Activated CD8-positive, alpha-beta T cell treated with anti-CD3 and anti-CD28 coated beads for 36 hours (primary cell): ENCODE measurements at places on chromosomes 2 and 18. TPM values are rescaled to one million over a fixed set of nuclear protein-coding genes. Genes with fewer than 3 reads are reported as not detected.

- DNase-seq = no peak
Measured at GRCh38 chr2:216949700-216950413, 90.0 kb upstream of the TNP1 start.

- no peak for DNase-seq
Measured at GRCh38 chr2:136086253-136087016, 31.5 kb downstream of the CXCR4 start.

DNA sequence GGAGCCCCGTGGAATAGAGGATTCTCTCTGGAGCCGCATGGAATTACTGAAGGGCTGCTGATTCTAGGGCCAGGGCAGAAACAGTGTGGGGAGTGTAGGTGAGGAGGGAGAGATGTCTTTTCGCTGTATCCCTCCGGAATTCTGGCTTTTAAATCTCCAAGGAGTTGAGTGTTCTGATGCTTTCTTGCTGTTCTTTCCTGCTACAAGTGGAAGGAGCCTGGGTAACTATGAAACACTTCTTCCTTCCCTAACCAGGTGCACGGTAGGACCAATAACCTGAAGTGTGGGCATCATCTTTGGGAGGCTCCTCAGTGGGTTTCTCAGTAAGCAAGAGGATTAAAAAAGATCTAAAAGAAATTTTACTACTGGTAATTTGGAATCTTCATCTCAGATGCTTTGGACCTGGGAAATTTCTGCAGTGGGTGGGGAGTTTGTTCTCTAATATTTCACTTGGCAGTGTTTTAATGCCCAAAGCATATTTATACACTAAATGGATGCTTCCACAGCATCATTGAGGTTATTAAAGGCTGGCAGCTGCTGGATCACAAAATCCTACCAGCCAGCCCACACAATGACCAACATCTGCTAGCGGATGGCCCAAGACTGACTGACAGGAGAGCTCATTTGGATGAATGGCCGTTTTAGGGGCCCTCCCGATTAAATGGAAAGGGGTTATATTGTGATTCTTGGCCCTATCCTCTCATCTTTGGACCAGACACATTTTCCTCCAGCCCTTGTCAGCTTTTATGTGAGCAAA lies 2.1 kb downstream of the EML6 start:
- no peak for DNase-seq

DNA sequence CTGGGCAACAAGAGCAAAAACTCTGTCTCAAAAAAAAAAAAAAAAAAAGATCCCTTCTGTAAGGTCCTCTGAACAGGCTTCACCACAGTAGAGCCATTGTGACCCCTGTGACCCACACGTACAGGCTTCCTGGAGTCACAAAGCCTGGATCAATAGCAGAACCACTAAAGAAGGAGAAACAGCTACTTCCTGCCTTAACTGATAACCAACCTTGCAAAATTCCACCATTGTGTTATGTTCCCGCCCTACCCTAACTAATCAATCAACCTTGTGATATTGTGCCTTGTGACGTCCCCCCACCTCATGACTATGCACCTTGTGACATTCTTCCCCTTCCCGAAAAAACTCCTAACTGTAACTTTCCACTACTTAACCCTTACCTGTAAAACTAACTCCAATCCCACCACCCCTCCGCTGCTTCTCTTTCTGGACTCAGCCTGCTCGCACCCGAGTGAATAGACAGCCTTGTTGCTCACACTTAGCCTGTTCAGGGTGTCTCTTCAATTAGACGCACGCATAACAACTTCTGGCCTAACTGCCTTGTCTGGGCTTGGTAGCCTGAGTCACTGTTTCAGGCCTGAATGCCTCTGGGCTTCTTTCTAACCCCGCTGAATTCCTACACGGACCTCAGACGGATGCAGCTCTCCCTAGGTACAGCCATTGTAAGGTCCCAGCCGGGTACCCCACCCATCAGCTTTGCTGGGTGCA lies 13.9 kb downstream of the SCYGR8 start:
- no peak for DNase-seq

DNA sequence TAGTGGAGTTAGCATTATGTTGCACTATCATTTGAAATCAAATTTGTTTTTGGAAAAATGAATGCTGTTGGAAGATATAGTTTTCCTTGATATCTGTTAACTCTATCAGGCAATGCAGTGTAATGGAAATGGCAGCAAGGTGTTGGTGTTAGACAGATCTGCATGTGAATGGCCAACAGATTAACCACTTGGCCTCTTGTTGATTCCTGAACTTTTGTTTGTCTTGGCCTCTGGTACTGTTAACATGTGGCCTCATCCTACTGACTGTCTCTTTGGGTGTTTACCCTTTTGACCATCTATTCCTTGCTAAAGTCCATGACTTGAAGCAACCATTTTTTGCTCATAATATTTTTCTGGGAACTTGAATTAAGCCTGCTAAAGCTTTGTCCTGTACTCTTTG lies 110.2 kb upstream of the CDH2 start:
- no peak for DNase-seq

DNA sequence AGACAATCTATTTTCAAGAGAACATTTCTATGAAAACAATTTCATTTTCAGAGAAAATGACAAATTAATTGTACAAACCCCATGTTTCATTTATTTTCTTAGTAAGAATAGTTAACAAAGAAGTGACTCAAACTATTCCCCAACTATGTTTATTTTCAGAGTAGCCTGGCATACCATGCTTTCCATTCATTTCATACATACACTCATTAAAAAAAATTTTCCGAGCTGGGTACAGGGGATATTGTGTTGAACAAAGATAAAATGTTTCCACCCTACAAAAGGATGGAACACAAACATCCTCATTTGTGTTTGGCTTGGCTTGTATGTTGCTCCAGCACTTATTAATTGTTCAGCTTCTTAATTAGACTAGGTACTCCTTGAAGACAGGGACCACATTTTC lies 331.4 kb downstream of the EXOC6B start:
- DNase-seq = no peak

SOCS6 gene
- total RNA-seq = 0.47 TPM

- DNase-seq = no peak
Measured at GRCh38 chr2:18110222-18110621, 231.8 kb downstream of the KCNS3 start.

DUSP2 gene
- 313 TPM for total RNA-seq

DNA sequence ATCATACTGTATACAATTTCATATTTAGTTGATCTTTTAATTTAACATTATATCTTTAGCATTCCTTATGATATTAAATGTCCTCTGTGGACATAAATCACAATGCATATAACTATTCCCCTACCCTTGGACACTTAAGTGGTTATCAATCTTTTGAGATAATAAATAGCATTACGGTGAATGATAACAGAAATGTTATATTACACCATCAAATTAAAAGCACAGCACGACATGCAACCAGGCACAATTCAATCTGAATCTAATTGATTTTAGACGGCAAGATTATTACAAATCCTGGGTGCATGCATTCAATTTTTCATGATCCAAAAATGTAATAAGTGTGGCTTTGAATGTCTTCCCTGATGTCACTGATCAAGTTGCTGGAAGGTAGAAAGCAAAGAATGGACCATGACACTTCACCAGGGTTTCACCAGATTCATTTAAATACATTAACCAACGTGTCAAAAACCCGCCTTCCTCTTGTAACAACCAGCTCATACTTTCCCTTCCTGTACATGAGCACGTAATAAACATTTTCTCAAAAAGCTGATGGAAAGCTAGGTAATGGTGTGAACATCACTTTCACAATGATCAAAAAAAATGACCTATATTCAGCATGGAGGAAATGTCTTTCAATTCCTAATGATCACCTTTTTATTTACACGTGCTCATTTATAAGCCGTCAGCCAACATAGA lies 513.7 kb upstream of the ID2 start:
- peak; percentile 22 for DNase-seq

TEKT4 gene
- not detected for total RNA-seq

CLEC4F gene
- not detected for total RNA-seq

MATN3 gene
- total RNA-seq = not detected

- DNase-seq = no peak
Measured at GRCh38 chr2:240574386-240575100, 6.3 kb downstream of the RNPEPL1 start.

RNF125 gene
- total RNA-seq = 19.1 TPM

- no peak for DNase-seq
Measured at GRCh38 chr2:238233625-238234024, 6.2 kb downstream of the HES6 start.

REG3G gene
- total RNA-seq = not detected

DNA sequence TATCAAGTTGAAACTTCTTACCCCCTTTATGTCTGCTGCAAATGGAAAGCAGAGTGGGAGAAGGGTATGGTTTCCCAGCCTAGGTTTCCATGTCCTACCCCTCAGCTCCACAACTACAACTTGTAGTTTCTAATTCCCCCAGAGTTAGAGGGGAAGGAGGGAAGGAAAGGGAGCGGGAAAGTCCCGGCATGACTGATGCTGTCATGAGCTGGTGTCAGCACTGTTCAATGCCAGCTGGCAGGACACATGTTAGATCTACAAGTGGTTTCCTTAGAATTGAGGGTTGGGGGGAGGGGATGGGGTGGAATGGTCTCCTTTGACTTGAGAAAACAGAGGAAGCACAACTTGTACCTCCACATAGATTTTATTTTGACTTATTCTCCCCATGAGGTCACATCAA lies 194.0 kb downstream of the MBD2 start:
- DNase-seq = no peak

RAX gene
- total RNA-seq = not detected

- no peak for DNase-seq
Measured at GRCh38 chr2:15931319-15931890, 8.9 kb upstream of the MYCN start.

- DNase-seq = peak; percentile 71
Measured at GRCh38 chr2:208072250-208072892, 47.0 kb upstream of the PLEKHM3 start.

DNA sequence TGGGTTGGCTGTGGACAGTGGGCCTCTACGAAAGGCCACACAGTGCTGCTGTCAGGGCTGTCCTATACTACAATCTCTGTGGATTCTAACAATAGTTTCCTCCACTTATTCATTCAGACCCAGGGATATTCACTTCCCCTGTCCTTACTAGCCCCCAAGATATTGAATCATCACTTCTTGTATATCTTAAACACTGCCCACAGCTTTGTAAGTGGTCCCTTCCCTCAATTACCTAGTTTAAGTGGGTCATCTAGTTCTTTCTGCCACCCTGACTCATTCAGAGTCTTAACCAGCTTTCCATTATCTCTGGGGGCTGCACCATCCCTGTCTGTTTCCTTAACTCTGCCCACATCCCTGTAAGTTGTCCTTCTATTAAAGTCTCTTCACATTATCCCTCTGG lies 69.2 kb downstream of the CD28 start:
- DNase-seq = no peak

ITGA6 gene
- total RNA-seq = 7.9 TPM

DNA sequence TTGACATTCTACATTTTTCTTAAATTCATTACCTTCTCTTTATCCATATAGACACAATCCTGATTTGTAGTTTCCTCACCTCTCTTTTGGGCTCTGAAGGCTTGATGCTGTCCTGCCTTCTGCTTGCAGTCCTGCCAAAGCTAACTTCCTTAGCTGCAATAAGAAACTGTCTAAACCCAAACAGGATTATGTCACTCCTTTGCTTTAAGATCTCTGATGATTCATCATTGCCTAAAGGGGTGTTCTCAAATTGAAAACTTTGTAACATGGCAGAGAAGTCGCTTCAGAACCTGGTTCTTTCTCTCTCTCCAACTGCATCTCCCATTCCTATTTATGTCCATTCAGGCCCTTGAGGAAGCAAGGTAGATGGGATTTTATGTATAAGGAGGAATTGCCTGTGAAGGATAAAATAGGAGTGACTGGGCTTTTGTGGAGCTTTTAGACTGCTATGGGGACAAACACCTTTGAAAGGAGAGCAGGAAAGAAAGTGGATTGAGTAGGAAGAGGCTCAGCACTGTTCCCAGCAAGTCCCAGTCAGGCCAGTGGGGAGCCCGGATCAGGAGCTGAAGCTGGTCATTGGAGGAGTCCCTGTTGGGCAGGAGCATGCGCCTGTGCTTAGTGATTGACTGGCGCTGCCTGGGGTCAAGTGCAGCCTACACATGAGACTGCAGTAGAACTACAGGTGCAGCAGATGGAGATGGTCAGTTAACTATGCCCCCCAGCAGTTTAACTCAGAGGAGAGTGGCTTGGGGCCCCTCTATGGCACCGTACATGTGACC lies 390.6 kb downstream of the CTNNA2 start:
- DNase-seq = no peak

GRCh38 chr2:55954306-55955035 lies 30.9 kb upstream of the EFEMP1 start:
- DNase-seq = no peak
